ENCODE measurements at places on chromosomes 11 and 22.

GRCh38 chr22:39148727-39149535, 3.5 kb downstream of the CBX7 start:
- DNase-seq: peak; percentile 86

GRCh38 chr11:79428406-79428805, 12.4 kb downstream of the TENM4 start:
- DNase-seq: no peak

DNA sequence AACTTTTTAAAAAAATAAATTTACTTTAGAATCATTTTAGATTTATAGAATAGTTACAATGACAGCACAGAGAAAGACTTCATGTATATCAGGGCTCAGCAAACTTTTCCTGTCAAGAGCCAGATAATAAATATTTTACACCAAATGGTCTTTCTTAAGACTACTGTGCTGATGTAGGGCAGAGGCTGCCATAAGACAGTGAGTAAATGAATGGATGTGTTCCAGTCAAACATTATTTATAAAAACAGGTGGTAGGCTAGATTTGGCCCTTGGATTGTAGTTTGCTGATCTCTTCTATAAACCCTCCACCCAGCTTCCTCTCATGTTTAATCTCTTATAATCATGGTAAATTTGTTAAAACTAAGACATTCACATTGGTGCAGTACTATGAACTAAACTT, 33.0 kb downstream of the CECR2 start:
- no peak for DNase-seq

- no peak for DNase-seq
These were observed 3.5 kb downstream of the DDTL start for GRCh38 chr22:23970201-23970641.

Data from GM10248 (cell line).